ENCODE measurements at places on chromosomes 16 and 17.

GRCh38 chr17:57294101-57294500, 37.8 kb downstream of the MSI2 start:
- DNase-seq = no peak

GRCh38 chr17:19311016-19311415, 51.5 kb downstream of the B9D1 start:
- DNase-seq = no peak

GRCh38 chr16:82935766-82936165, 309.0 kb downstream of the CDH13 start:
- DNase-seq = no peak

- no peak for DNase-seq
Observed at GRCh38 chr16:78284957-78285434, 185.5 kb downstream of the WWOX start.

DNA sequence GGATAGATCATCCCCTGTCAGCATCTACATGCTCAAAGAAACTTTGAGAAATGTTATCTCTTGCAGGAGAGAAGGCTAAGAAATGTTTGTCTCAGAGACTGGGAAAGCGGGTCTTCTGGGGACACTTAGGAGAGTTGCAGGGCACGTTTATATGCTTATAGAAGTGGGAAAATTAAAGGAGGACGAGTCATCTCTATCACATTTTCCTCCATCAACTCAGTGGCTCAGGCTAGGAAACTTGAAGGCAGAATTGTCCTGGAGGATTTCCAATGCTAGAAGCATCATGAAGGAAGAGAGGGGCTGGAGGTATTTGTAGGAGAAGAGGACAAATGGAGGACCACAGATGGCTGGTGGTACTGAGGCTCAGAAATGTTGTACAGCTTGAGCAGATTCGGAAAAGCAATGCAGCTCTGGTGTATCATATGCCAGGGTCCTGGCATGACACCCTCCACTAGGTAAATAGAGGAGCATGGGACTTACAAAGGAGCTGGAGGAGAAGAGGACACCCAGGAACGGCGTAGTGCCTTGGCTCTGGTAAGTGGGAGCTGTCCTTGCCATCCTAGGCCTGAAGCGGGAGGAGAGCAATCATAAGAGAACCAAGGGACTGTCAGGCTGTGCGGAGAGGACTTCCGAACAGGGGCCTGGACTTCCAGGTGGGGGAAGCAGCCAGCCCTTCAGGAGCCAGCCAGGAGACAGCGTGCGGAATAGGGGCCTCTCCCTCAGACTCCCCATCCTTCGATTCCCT, 4.5 kb upstream of the HS3ST3B1 start:
- no peak for DNase-seq

DNA sequence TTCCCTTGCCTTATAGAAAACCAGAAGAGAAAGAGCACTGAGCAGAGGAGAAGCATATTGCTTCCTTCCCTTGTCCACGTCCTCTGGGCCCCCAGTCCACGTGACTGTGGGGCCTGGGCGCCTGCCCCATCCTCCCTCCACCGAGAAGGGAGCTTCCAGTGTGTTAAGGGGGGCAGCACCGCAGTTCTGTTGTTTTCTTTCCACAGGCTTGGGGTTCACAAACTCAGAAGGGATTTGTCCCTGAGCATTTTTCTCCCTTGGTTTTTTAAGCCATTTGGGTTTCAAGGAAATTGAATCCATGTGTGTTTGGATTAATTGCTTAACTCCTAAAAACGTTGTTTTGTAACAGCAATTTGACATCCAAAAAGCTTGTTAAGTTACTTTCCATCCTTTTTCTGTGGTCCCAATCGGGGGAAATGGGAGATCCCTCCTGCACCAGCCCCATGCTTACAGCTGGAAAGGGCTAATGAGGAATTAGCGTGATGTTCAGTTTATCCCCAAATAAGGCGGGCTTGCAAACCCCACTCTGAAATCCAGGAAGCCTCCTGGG, 347.5 kb upstream of the TNRC6C start:
- no peak for DNase-seq

DNA sequence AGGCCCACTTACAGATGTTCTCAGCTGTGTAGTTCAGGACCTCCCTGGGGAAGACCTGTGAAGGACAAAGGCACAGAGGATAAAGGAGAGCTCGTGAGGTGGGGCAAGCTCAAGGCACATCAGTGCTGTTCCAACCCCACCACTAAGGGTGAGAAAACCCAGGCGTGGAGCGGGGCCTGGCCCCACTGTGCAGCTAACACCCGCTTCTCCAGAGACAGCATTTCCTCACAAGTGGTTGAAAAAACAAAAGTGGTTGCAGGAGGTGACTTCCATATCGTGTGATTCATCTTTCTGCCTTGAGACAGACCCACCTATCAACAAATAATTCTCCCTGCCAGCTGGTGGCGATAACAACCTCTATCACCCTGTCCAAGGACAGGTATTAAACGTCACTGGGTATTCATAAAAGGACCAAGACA, 30.0 kb downstream of the SNN start:
- no peak for DNase-seq

DNA sequence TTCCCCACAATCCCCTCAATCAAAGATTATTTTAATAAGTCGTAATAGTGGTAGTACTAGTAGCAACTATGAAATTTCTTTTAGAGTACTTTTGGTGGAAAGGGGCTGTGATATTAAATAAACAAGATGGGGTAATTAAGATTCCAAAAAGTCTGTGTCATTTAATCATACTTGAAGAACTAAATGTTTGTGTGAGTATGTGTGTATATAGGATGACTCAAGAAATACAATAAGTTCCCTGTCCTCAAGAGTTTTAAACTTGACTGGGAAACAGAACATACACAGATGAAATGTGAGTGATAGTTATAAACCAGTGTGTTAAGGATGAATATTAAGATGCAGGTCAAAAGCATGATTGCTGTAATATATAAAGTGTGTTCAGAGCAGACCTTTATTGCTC, 2.3 kb downstream of the ALDH3A2 start:
- no peak for DNase-seq

Measured in activated CD4-positive, alpha-beta T cell treated with anti-CD3 and anti-CD28 coated beads for 1 hour (primary cell).